ENCODE measurements at places on chromosomes 7 and 10.
A peak's percentile ranks its signal among the peaks of the same experiment; 100 is the strongest.

DNA sequence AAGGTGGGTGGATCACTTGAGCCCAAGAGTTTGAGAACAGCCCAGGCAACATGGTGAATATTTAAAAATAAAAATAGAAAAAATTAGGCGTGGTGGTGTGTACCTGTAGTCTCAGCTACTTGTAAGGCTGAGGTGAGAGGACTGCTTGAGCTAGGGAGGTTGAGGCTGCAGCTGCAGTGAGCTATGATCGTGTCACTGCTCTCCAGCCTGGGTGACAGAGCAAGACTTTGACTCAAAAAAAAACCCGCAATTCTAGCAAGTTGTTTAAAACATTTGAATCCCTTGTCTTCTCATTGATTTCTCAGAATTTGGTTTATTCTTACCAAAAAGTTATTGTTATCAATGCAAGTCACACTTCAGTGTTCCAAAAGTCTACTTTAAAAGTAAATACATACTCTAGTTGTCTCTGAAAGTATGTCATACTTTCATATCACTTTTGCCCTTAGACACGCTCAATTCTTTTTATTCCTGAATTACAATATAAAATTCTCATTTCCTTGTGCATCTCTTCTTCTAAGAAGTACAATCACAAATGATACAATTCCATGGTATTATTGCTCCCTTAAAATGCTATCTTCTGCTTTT, 6.3 kb downstream of the EPC1 start:
- H3K27ac ChIP-seq: no peak overlapping the region
- H3K27me3 ChIP-seq: peaks cover 5% of the 10 kb centered on the region
- no peak overlapping the region for H3K4me3 ChIP-seq
- peaks cover 70% of the 10 kb centered on the region for H3K4me1 ChIP-seq
- H3K36me3 ChIP-seq: peaks cover 25% of the 10 kb centered on the region

DNA sequence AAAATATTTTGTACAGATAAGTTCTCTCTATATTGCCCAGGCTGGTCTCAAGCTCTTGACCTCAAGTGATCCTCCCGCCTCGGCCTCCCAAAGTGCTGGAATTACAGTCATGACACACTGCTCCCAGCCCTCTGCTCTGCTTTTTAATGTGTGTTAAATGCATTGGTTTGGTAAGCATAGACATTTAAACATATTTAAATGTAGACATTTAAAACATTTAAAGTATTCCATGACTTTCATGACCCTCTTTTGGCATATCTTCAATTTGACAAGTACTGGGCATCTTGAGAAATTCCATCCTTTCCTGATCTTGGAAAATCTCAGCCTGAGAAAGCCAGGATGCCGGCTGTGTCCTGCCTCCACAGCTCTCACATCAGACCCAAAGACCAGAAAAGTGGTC, 5.2 kb upstream of the SAR1A start:
- H3K36me3 ChIP-seq: peaks cover 11% of the 10 kb centered on the region
- H3K27ac ChIP-seq: no peak overlapping the region
- peaks cover 2% of the 10 kb centered on the region for H3K27me3 ChIP-seq
- H3K4me3 ChIP-seq: no peak overlapping the region
- H3K4me1 ChIP-seq: peaks cover 22% of the 10 kb centered on the region

- no peaks in the 10 kb centered on the region for H3K36me3 ChIP-seq
- H3K27ac ChIP-seq: no peak overlapping the region
- H3K4me1 ChIP-seq: no peaks in the 10 kb centered on the region
- H3K4me3 ChIP-seq: no peak overlapping the region
- no peaks in the 10 kb centered on the region for H3K27me3 ChIP-seq
Observed at GRCh38 chr7:69638674-69639073, 40.4 kb downstream of the AUTS2 start.

DNA sequence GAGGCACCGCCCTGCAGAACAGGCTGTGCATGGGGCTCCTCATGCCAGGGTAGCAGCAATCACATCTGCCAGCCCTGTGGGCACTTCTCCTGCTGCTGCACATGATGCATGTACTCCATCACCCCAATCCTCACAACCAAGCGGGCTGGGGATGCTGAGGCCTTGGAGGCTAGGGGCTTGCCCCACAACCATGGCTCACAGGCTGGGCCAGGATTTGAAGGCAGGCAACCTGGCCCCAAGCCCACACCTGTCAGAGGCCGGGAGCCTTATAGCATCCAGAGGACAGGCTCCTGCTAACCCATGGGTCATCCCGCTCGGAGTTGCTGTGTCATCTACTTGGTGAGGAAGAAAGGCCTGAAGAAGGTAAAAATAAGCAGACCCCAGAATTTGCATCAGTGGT, 2.2 kb downstream of the POLM start:
- H3K36me3 ChIP-seq: peaks cover 26% of the 10 kb centered on the region
- peaks cover 38% of the 10 kb centered on the region for H3K4me1 ChIP-seq
- no peak overlapping the region for H3K4me3 ChIP-seq
- 0 out of 2 replicates have a peak, but pooled peaks cover under 1% of the 10 kb centered on the region for H3K27me3 ChIP-seq

GRCh38 chr7:154767821-154768415, 235.0 kb downstream of the PAXIP1 start:
- no peak overlapping the region for H3K27ac ChIP-seq
- H3K27me3 ChIP-seq: peaks cover 3% of the 10 kb centered on the region
- DNase-seq: no peak
- no peaks in the 10 kb centered on the region for H3K4me1 ChIP-seq
- no peak overlapping the region for H3K4me3 ChIP-seq
- peaks cover 11% of the 10 kb centered on the region for H3K36me3 ChIP-seq

DNA sequence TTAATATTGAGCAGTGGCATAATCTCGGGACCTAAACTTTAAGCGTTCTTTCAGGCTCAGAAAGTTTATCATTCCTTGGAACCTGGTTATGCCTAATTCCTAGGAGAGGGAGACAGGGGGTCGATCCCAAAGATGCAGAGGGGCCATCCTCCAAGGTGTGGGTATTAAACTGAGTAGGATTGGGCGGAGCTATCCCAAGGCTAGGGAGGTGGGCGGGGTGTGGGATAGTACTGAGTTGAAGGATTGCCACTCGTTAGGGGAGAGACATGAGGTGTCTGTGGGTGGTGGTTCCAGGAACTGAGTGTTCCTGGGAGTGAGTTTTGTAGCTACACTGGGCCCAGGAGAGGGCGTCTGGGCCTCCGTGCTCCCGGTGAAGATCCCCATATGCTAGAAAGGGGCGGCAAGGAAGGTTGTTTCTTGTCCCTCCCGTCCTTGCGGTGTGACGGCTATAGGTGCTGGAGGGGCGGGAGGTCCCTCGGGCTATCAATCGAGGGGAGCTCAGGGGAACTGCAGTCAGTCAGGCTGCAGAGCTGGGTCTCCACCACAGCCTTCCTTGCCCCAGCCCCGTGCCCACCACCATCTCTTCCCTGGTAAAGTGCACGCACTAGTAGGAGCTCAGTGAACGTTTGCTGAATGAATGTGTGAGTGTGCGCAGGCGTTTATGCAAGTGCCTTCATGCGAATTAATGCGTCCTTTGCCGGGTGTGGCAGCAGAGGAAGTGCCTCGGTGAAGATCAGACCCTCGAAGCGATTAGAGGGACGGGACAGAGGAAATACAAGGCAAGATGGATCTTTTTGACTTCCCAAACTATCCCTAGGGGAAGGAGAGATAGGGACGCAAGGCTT, 3.0 kb upstream of the HMX2 start:
- no peak overlapping the region for H3K27ac ChIP-seq
- H3K4me1 ChIP-seq: peaks cover 17% of the 10 kb centered on the region
- H3K27me3 ChIP-seq: peaks cover 77% of the 10 kb centered on the region
- H3K4me3 ChIP-seq: no peak overlapping the region
- no peaks in the 10 kb centered on the region for H3K36me3 ChIP-seq

DNA sequence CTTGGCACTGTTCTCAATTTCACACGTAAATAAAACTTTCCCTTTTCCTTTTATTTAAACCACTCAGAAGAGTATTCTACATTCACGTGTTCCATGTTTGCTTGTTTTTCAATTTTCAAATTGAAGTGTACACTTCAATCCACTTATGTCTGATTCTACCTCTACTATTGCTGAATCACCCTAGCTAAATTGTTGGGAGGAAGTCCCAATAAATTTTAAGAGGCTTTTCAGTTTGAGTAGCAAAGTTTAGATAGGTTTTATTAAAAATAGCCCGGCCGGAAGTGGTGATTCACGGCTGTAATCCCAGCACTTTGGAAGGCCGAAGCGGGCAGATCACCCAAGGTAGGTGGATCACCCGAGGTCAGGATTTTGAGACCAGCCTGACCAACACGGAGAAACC, 1414.7 kb upstream of the CELF2 start:
- no peaks in the 10 kb centered on the region for H3K36me3 ChIP-seq
- H3K27me3 ChIP-seq: peaks cover 3% of the 10 kb centered on the region

DNA sequence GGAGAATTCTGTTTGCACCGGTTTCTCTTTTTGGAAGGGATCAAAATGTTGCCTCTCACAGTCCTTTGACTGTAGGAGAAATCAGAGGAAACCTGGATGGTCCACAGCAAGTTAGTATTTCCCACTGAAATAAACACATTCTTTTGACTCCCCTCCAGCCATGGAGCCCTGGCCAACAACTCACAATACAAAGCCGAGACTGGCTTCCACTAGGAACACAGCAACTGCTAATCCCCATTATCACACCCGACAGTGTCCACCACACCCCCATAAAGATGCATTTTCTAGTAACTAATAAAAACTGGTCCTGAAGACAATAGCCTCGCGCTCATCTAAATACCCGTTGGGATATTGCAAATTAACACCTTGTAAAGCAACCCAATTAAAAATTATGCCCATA, 798 bp upstream of the MACROH2A2 start:
- no peak overlapping the region for H3K4me3 ChIP-seq
- H3K27ac ChIP-seq: no peak overlapping the region
- H3K4me1 ChIP-seq: peaks cover 6% of the 10 kb centered on the region
- peaks cover 31% of the 10 kb centered on the region for H3K27me3 ChIP-seq
- no peak for DNase-seq

DNA sequence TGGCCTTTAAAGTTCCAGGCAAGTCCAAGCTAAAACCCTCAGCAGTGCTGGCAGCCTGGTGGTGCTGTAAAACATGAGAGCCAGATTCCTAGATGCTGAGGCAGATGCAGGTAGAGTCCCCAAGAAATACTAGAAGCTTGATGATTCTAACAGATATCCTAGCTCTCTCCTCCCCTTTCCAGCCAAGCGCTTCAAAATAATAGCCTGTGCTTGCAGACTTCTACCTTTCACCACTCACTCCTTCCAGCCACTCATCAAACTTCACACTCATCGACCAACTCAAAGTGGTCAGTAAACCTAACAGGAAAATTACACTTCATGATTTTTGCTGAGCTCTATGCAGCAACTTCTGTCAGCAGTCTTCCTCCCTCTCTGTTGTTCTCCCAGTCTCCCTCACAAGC, 50.2 kb downstream of the LMBR1 start:
- no peak overlapping the region for H3K4me3 ChIP-seq
- H3K27me3 ChIP-seq: peaks cover 2% of the 10 kb centered on the region
- no peak for DNase-seq
- 0 out of 2 replicates have a peak, but pooled peaks cover 4% of the 10 kb centered on the region for H3K36me3 ChIP-seq

DNA sequence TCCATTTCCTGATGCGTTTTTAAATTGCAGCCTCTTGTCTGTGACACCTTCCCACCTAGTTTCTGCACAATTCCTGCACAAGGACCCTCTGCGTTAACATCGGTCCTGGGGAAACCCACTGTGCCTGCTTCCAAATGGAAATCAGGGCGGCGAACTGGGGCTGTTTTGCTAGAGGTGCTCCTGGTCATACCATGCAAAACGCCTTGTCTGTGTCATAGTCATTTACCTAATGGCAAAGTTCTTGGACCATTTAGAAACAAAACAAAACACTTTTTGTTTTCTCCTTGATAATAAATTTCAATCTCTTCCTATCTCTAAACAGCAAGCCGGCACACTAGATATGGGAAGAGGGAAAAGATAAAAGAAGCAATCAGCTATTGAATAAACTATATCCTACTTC, 206.9 kb upstream of the KLF14 start:
- peak overlapping the region; percentile 81 for H3K27ac ChIP-seq
- H3K4me3 ChIP-seq: peak overlapping the region; percentile 79
- peaks cover 96% of the 10 kb centered on the region for H3K4me1 ChIP-seq
- peaks cover 1% of the 10 kb centered on the region for H3K27me3 ChIP-seq

GRCh38 chr7:4722960-4723630, 41.0 kb downstream of the FOXK1 start:
- peaks cover 3% of the 10 kb centered on the region for H3K27me3 ChIP-seq
- H3K4me3 ChIP-seq: no peak overlapping the region

DNA sequence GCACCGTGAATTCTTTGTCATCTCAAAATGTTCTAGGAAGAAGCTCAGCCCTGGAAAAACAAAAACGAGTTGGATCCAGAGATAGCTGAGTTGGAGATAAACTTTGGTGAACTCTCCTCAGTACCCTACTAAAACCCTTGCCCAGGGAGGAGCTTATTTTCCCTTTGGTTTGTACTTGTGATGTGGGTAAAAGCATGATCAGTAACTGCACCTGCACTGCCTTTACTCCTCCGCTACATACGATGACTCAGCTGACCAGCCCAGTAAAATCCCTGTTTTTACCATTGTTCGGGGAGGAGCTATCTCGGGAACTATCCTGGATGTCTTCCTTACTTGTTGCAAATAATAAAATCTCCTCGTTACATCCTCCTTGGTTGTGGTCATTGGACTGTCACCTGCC, 359.3 kb downstream of the SH2D4B start:
- no peaks in the 10 kb centered on the region for H3K36me3 ChIP-seq
- no peak for DNase-seq
- no peaks in the 10 kb centered on the region for H3K4me1 ChIP-seq
- H3K4me3 ChIP-seq: no peak overlapping the region

GRCh38 chr7:139341776-139342226, 664 bp downstream of the FMC1 start:
- peaks cover 21% of the 10 kb centered on the region for H3K4me1 ChIP-seq
- H3K4me3 ChIP-seq: peak overlapping the region; percentile 95
- H3K36me3 ChIP-seq: peaks cover 9% of the 10 kb centered on the region
- H3K27ac ChIP-seq: peak overlapping the region; percentile 99
- DNase-seq: no peak

GRCh38 chr7:3607847-3608246, 306.8 kb downstream of the SDK1 start:
- H3K27ac ChIP-seq: no peak overlapping the region
- no peak for DNase-seq
- no peak overlapping the region for H3K4me3 ChIP-seq
- no peaks in the 10 kb centered on the region for H3K36me3 ChIP-seq
- no peaks in the 10 kb centered on the region for H3K27me3 ChIP-seq

GRCh38 chr7:519484-520390, at the start of gene PDGFA:
Gene PDGFA, minus strand, starts transcription at chr7:519846. Its CDS starts 845 bp downstream, at chr7:519001.
- H3K36me3 ChIP-seq: no peaks in the 10 kb centered on the region
- H3K4me1 ChIP-seq: peaks cover 15% of the 10 kb centered on the region
- peak within 1 kb of the TSS; percentile 89 for H3K4me3 ChIP-seq
- no peak within 1 kb of the TSS for H3K27ac ChIP-seq
- peaks cover 4% of the 10 kb centered on the region for H3K27me3 ChIP-seq
- DNase-seq: peak; percentile 35

Measured in HFFc6 (cell line).